ENCODE measurements at places on chromosomes 16 and 17.

DNA sequence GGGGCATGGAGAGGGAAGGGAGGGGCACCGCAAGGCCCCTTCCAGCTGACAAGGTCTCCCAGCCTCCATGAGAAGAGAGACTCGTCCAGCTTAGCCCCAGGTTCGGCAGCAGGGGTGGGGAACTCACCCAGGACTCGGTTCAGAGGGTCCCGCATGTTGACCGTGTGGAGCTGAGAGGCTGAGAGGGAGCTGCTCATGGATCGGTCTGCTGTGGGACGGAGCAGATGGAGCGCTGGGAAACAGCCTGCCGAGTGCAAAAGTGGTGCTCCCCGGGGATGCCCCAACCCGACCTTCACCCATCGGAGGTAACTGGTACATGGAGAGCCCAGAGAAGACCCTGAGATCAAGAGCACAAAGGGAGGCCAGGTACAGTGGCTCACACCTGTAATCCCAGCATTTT lies 4.9 kb downstream of the CSF3 start:
- no peaks in the 10 kb centered on the region for H3K36me3 ChIP-seq
- H3K27ac ChIP-seq, result no peak overlapping the region
- DNase-seq, result no peak
- no peak overlapping the region for H3K4me3 ChIP-seq
- no peaks in the 10 kb centered on the region for H3K27me3 ChIP-seq

DNA sequence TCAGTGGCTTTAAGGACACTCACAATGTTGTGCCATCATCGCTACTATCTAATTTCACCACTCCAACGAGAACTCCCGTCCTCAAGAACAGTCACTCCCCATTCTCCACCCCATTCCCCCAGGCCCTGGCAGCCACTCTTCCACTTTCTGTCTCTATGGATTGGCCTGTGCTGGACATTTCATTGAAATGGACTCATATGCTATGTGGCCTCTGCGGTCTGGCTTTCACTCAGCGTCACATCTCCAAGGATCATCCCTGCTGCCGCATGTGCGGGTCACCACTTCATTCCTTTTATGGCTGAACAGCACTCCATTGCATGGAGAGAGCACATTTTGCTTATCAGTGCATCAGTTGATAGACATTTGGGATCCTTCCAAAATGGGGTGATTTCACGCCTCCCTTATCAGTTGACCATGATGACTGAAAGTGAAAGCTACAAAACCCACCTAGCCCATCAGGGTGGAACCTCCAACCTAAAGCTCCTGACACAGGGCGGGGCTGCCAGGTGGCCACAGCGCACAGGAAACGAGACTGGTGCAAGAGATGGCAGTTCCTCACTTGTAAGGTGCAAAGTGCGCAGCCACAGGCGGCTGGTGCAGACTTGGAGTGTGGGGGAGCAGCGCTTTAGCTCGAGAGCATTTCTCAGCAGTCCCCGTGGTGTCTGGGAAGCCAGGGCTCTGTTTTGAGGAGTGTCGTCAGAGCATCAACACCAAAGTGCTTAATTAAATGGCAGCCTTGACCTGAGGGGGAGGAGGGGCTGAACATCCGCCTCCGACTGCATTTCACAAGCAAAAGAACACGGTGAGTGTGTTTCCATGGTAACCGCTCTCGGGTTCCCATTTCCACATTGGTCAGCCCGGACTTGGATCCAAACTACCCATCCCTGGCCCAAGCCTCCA lies 23.8 kb downstream of the COTL1 start:
- no peak overlapping the region for H3K27ac ChIP-seq
- H3K27me3 ChIP-seq, result no peaks in the 10 kb centered on the region
- no peaks in the 10 kb centered on the region for H3K36me3 ChIP-seq
- H3K4me1 ChIP-seq, result peaks cover 1% of the 10 kb centered on the region

DNA sequence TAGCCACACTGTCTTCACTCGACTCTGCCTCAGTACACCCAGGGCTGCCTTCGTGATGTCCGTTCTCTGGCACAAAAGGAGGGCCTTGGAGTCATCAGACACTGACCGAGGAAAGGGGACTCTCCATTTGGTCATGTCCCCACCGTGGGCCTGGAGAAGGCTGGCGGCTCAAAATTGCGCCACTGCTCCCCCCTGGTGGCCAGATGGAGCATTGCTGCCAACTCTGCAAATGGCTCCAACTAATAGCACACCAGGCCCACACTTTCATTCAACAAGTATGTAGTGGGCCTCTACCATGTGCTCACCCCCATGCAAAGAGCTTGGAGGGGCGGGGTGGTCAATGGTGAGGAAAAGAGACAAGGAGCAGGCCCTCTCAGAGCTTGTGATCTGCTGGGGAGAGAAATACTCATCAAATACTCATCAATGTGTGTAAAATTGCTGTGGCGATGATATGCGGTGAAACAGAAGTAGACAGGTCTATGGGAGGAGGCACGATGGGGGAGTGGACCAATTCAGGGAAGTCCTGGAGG lies 5.2 kb upstream of the GRIN2C start:
- no peak overlapping the region for H3K27ac ChIP-seq
- no peak overlapping the region for H3K4me3 ChIP-seq
- DNase-seq, result peak; percentile 76
- no peaks in the 10 kb centered on the region for H3K4me1 ChIP-seq

- H3K4me1 ChIP-seq, result peaks cover 11% of the 10 kb centered on the region
- H3K36me3 ChIP-seq, result no peaks in the 10 kb centered on the region
- H3K4me3 ChIP-seq, result peak overlapping the region; percentile 94
- H3K27ac ChIP-seq, result no peak overlapping the region
These were observed 979 bp downstream of the ABHD15 start for GRCh38 chr17:29565643-29566472.

DNA sequence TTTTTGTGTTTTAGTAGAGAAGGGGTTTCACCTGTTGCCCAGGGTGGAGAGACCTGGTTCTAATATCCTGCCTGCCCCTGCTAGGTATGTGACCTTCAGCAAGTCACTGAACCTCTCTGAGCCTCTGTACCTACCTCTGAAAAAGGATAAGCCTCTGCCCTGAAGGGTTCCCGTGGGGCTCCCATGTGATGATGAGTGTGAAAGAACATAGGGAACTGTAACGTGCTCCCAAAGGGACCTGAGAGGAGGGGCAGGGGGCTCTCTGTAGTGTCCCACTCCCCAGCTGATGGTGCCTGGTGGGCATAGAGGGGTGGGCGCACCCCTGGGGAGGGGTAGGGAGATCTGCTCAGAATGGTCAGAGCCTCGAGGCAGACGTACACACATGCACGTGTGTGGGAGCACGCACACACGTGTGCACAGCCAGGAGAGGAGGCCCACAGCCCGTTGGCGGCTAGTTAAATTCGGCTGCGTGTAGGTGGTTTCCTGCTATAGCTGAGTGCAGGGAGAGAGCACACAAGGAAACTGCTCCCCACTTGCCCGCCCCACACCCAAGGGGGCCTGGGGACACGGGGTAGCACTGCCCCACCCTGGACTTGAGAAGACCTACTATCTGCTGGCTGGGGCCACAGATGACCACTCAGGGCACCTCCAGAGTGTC lies 6.7 kb downstream of the KCNH4 start:
- no peak overlapping the region for H3K4me3 ChIP-seq
- H3K27ac ChIP-seq, result no peak overlapping the region
- no peak for DNase-seq
- H3K4me1 ChIP-seq, result no peaks in the 10 kb centered on the region
- H3K27me3 ChIP-seq, result peaks cover 16% of the 10 kb centered on the region

GRCh38 chr16:12781777-12782176 lies 21.9 kb downstream of the CPPED1 start:
- no peak for DNase-seq
- no peaks in the 10 kb centered on the region for H3K4me1 ChIP-seq
- no peak overlapping the region for H3K27ac ChIP-seq

Measured in SJCRH30 (cell line).